Endothelial cell of umbilical vein (primary cell): ENCODE measurements at places on chromosomes 4 and X. TPM values are rescaled to one million over a fixed set of nuclear protein-coding genes. Genes with fewer than 3 reads are reported as not detected.
A peak's percentile ranks its signal among the peaks of the same experiment; 100 is the strongest.

DNA sequence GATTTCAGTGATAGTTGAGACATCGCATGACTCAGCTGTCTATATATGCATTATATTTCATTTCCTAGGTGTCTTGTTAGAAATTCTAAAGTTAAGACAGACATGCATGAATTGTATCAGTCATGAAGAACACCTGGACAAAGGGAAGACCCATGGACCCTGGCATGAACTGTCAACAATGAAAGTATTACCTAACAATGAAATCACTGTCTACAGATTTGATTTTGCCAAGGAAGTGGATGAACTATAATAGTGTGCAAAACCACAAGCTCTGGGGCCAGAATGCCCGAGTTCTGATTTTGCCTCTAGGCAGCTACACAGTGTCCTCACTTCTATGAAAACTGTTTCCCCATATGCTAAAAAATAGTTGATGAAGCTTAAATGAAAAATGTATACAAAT is 386.1 kb downstream of the NLGN4X start:
- no peak for DNase-seq

DNA sequence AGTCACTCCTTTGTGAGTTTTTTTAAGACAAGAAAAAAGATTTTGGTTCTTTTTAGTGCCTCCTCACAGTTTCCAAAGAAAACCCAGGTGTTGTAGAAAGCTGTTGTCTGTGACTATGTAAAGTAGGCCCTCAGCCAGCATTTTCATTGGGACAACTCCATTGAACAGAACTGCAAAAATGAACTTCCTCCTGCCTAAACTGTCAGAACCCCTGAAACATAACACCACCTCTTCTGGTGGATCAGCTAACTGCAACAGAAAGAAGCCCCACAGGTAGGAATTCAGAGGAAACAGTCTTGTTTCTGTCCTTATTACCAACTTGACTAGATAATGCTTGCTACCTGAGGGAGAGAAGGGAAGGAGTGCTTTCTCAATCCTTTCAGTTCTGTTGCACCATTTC is 3.4 kb upstream of the ATP11C start:
- no peak for DNase-seq

The DKK2 gene
- polyA plus RNA-seq: 0.14 and 0.19 TPM in 2 replicates

DNA sequence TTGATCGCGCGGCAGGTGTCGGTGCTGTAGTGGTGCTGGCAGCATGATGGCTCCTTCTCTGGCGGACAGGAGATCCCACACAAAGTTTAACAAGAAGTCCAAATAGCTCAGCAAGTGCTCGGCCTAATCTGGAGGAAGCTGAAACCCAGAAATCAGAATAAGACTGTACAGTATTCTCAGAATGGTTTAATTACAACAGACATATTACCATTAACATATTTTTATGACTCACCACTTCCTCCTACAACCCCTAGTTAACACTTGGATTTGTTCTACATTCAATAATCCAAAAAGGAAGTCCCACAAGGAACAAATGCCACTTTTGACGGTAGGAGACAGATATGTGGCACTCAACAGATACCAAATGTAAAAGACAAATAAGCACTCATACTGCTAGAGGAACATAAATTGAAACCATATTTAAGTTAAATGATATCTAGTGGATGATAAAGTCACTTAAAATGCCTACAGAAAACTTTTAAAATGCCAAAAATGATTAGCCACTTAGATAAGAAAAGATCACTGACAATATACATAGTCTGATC is 91.2 kb downstream of the HUWE1 start:
- peak; percentile 40 for DNase-seq

DNA sequence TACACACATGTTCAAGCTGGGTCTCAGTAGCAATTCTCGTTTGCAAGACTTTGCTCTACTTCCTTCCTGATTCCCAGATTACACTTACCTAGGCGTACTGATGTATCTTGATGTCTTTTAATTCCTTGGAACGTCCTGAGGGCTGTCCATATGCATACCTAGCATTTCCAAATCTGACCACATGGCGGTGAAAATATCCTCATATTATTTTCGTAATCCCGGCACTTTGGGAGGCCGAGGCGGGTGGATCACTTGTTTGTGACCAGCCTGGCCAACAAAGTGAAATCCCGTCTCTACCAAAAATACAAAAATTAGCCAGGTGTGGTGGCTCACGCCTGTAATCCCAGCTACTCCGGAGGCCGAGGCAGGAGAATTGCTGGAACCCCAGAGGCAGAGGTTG is 1786.3 kb upstream of the TENM3 start:
- no peak for DNase-seq

The NEIL3 gene
- polyA plus RNA-seq: 3.2 and 3.7 TPM in 2 replicates

DNA sequence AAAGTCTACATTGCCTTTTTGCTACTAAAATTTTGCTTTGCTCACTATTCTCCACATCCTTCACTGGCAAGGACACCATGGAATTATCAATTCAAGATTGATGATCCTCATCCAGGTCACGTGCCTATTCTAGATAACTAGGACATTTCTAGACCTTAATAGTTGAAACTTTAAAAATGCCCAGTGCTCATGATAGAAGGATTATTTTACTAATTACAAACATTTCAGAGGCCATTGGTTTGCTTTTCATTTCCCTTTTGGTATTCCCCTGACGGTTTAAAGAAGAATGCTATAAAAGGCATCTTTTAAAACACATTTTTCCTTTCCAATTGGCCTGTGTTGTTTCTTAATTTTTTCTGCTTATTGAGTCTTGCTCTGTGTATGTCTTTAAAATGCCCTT is 249.4 kb downstream of the NDST4 start:
- DNase-seq: no peak

GRCh38 chr4:149183638-149184037 is 632.0 kb downstream of the IQCM start:
- DNase-seq: no peak
